ENCODE measurements at places on chromosomes 2 and 18.

DNA sequence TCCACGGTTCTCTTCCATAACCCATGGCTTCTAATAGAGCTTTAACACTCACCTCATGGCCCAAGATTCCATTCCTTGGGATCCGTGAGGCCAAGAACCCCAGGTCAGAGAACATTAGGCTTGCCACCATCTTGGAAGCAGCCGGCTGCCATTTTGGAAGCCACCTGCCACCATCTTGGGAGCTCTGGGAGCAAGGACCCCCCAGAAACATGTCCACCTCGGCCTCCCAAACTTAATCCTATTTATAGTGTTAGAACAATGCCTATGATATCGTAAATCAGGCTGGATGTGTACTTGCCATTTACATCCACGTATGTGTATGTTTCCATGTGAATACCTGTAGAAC lies 39.9 kb upstream of the HAAO start:
- no peak for DNase-seq

GRCh38 chr2:230457073-230457768 lies 41.2 kb downstream of the SP100 start:
- no peak for DNase-seq

GRCh38 chr2:169303579-169304305 lies 58.6 kb downstream of the LRP2 start:
- DNase-seq, result no peak

DNA sequence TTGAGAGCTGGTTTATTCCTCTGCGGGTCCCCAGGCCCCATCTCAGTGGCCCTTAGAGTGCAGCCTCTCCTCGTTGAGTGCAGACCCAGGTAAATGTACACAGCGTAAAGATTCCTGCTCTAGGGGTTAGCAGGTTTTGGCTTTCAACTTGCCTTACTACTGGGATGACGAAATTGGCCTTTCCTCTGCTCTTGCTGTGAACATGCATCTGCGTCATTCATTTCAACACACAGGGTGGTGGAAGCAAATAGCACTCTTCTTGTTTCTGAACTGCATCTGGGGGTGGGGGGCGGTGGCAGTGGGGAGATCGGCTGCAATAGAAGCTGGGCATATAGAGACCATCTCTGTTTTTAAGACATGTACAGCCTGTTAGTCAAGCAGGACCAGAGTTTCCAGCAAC lies 16.5 kb upstream of the SLC16A14 start:
- DNase-seq, result no peak

DNA sequence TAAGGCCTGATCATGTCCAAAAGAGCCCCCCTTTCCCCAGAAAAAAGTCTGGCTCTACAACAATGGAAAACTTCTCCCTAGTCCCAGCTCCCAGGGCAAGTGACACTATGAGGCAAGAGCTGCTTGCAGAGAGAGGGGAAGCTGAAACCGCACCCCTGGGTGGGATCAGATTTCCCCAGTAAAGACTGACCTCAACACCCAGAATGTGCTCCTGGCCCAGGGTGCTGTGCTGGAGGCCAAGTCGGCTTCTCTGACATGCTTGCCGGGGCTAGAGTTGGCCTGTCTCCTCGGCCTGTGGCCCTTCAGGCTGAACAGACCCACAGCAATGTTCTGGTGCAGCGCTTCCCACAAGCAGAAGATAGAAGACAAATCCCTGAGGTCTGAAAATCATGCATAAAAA lies 18.4 kb upstream of the ST8SIA3 start:
- no peak for DNase-seq

- no peak for DNase-seq
Observed at GRCh38 chr2:215332872-215333595, 21.2 kb downstream of the ATIC start.

GRCh38 chr18:2971741-2972552 lies 41.0 kb downstream of the LPIN2 start:
- DNase-seq, result no peak

- no peak for DNase-seq
Observed at GRCh38 chr2:199219551-199219950, 238.2 kb downstream of the SATB2 start.

- DNase-seq, result no peak
Observed at GRCh38 chr2:124027182-124027581, 2.1 kb downstream of the CNTNAP5 start.

DNA sequence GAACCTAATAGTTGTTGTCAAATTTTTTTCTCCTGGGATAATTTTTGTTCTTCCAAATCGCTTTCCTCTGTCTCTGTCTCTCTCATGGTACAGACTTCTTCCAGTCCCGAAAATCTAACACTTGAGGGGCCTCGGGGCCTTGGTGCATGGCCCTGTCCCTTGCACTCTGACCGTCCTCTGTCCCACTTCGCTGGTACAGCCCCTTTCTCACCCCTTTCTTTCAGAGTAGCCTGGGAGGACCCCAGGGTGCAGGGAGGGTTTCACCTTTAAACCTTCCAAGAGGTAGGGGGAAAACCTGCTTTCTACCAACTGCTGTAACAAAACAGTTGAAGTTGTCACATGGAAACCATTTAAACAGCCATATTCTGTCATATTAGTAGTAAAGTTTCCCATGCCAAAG lies 22.2 kb upstream of the FAHD2A start:
- DNase-seq, result no peak

- DNase-seq, result no peak
Observed at GRCh38 chr2:149278161-149278871, 52.1 kb upstream of the LYPD6 start.

- no peak for DNase-seq
Observed at GRCh38 chr2:239601201-239601851, 200.5 kb upstream of the HDAC4 start.

GRCh38 chr2:165401285-165401852 lies 68.1 kb upstream of the CSRNP3 start:
- peak; percentile 63 for DNase-seq

- DNase-seq, result no peak
Observed at GRCh38 chr2:69745035-69745434, 3.1 kb downstream of the ANXA4 start.

DNA sequence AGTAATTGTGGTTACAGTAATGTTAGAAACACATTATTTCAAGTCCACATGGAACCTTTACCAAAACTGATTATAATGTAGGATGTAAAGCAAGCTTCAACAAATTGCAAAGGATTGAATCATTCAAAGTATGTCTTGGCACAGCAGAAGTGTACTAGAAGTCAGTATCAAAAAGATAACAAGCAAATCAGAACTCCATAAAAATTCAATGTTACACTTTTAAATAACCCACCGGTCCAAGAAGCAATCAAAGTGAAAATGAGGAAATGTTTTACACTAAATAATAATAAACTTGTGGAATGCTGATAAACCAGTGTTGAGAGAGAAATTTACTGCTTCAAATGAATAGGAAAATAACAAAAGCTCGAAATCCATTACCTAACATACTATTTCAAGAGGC lies 47.7 kb downstream of the TTC21B start:
- no peak for DNase-seq

- no peak for DNase-seq
Observed at GRCh38 chr2:174636987-174637386, 39.4 kb upstream of the WIPF1 start.

- DNase-seq, result no peak
Observed at GRCh38 chr18:76495435-76496193, 572 bp upstream of the ZNF516 start.

DNA sequence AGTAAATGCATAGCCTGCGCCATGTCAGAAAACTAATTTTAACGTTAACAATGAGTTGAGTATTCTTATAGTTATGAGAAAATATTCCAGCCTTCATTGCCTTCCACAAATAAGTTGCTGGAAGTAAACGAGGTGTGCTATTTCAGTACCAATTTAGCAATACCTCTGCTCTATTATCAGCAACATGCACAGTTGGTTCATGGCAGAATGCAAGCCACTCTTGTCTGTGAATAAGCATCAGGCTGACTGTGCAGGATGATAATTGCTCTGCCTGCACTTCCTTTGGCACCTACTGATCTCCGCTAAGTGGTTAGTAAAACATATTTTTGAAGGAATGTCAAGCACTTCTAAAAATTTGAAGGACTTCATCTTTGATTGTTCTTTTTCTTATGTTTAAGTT lies 261.9 kb upstream of the SIX3 start:
- no peak for DNase-seq

- DNase-seq, result no peak
Observed at GRCh38 chr2:236855866-236856847, 229.5 kb upstream of the COPS8 start.

DNA sequence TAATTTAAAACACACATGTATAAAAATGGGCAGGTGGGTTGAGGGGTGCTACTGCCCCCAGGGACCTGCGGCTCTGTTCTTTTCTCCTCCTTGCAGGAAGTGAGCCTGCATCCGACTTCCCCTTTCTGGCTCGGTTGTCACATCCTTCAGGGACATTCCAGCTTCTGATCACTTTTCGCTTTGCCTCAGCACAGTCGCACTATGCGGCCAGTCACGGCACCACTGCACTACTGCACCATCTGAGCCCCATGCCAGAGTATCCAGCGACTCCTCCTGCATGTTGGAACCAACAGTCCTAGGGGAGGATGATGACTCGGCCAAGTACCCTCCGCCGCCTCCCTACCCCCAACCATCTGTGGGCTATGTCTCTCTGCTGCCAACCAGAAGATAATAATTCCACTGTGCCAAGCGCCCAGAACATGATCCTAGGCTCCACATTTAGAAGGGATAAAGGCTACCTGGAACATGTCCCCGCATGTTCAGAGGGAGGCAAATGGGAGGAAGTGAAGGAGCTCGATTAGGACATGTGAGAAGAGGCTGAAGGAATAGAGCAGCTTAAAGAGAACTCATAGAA lies 17.6 kb downstream of the CDC42EP3 start:
- DNase-seq, result peak; percentile 87

GRCh38 chr2:84077496-84077895 lies 381.6 kb downstream of the SUCLG1 start:
- no peak for DNase-seq

DNA sequence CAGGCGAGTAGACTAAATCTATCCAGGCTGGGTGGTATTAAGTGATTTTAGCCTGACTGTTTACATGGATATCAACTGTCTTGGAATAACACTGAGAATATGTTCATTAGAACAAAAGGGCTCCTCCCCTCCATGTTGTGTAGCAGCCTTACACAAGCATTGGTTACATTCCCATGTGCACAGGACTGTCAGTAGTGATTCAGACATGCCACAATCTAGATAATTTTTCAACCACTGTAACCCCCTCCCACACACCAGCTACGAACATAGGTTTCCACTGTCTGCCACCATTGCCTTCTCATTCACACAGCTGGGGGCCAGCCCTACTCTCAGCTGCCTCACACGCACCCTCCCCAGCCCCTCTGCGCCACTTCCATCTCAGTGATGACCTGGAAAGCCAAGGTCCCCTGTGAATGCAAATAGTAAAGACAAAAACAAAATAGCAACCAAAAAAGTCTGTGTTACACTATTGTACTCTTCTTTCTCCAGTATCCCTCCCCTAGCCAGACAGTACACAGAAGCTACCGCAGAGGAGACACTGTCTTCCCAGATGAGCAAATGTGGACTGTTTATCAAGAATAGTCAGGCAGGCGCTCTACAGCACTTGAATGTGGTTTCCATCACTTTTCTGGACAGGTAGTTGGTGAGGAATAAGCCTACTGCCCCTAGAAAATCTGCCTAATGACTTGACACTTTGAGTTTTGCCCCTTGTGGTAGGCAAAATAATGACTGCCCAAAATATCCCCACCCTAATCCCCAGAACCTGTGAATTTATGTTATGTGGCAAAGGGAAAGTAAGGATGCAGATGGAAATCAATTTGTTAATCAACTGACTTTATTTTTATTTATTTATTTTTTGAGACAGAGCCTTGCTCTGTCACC lies 27.9 kb upstream of the TYMS start:
- DNase-seq, result no peak

DNA sequence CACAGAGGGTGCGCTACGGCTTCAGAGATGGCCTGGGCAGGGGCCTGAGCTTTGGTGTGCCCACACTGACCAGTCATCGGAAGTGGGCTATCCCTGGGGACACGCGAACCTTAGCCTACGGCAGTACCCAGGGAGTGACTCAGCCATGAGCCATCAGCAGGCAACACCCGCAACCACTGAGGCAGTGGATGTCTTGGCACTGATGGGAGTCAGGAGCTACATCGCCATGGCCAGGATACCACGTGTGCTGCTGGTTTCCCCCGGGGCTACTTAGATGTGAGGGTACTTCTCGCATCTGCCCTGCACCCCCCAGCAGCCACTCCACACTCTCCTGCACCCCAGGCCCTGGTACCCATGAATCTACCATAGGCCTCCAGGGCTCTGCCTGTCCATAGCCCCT lies 12.8 kb upstream of the HPCAL1 start:
- no peak for DNase-seq

GRCh38 chr18:44238454-44238853 lies 442.2 kb upstream of the SETBP1 start:
- DNase-seq, result no peak

DNA sequence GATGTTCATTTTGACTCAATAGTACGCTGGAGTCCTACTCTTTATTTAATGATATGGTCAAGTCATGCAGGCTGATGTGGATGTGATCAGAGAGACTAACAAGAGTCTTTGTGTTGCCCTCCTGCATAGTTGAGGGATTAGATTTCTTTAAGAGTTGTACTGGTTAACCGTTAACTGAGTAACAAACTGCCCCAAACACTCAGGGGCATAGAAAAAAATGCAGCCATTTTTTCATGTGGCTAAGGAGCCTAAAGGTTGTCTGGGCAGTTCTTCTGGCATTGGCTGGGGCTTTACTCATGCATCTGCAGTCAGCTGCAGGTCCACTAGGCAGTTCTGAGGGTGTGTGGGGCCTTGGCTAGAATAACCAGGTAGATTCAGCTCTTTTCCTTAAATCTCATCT lies 32.5 kb downstream of the DOCK10 start:
- no peak for DNase-seq

DNA sequence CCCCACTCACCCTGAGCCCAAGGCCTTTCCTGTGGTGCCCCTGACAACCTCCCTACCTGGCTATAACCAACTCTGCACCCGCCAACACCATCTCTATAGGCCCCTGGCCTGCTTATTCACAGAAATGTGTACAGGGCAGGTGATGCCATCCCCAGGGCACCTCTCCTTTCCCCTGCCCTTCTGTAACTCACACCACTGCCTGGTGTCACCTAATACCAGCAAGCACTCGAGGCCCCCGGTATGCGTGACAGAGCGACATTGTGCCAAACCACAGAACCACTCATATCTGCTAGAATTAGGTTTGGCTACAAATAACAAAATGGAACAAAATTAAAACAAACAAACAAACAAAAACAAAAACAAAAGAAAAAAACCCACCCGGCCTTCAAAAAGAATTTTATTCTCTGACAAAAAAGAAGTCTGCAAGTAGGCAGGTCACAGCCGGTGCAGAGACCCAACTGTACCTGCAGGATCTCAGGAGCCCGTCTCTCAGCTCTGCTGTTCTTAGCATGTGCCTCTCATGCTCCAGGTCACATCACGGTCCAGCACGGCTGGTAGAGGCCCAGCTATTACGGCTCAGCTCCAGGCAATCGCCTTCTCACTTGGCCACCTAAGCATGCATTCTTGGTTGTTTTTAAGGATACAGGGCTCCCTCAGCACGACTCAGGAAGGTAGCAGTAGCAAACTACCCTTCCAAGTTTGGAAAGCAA lies 51.4 kb downstream of the FAM178B start:
- DNase-seq, result no peak
